ENCODE measurements at places on chromosomes 2 and 18.

- no peak for DNase-seq
Observed at GRCh38 chr18:36745219-36745975, 83.4 kb downstream of the TPGS2 start.

GRCh38 chr2:80395251-80395650 lies 90.7 kb upstream of the LRRTM1 start:
- DNase-seq = no peak

DNA sequence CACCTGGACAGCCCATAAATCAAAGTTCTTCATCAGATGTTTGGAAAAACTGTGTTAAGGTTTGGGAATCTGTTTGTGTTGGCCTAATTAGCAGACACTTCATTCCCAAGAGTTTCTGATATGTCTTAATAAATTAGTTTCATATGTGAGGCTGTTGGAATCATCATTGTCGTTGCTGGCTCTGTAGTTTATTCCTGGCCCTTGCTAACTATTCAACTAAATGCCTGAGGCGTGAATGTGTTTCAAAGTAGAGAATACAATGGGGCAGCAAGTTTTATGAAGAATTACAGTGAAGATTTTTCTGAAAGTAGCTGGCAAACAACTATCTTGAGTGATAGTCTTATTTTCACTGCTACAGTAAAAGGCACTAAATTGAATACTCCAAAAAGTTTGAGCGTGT lies 141.1 kb downstream of the PARD3B start:
- DNase-seq = no peak

- no peak for DNase-seq
Observed at GRCh38 chr2:231093933-231094332, 30.9 kb downstream of the HTR2B start.

DNA sequence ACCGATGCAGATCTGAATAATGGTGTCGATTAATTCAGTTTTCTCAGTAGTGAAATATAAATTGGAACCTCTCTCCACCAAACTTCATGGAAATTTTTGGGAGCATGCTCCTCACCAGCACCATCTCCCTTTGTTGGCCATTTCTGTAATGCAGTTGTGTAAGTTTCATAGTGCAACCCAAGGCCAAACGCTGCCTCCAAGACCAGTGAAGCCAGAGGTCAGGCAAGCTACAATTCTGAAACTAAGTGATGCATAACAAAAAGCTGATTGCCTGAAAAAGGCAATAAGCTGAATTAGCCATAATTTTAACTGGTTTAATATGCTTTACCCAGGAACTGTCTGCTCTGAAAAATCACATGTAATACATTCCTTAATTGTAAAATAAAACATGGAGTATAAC lies 138.3 kb upstream of the TACR1 start:
- no peak for DNase-seq

DNA sequence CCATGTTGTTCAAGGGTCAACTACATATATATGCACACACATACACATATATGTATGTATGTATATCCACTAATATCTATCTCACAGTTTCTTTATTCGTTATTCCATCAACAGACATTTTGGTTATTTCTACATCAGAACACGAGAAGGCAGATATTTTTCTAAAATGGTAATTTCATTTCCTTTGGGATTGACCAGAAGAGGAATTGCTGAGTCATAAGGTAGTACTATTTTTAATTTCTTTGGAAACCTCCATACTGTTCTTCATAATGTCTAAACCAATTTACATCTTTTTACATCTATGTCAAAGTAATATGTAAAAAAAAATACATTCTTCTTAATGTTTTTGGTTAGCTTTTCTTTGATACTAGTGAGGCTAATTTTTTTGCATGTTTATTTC lies 630.7 kb upstream of the GCFC2 start:
- no peak for DNase-seq

- DNase-seq = no peak
Observed at GRCh38 chr2:216474925-216475670, 23.5 kb upstream of the RPL37A start.

- DNase-seq = no peak
Observed at GRCh38 chr18:48942554-48943261, 8.1 kb downstream of the SMAD7 start.

- DNase-seq = no peak
Observed at GRCh38 chr2:9970200-9971044, 18.9 kb downstream of the GRHL1 start.

DNA sequence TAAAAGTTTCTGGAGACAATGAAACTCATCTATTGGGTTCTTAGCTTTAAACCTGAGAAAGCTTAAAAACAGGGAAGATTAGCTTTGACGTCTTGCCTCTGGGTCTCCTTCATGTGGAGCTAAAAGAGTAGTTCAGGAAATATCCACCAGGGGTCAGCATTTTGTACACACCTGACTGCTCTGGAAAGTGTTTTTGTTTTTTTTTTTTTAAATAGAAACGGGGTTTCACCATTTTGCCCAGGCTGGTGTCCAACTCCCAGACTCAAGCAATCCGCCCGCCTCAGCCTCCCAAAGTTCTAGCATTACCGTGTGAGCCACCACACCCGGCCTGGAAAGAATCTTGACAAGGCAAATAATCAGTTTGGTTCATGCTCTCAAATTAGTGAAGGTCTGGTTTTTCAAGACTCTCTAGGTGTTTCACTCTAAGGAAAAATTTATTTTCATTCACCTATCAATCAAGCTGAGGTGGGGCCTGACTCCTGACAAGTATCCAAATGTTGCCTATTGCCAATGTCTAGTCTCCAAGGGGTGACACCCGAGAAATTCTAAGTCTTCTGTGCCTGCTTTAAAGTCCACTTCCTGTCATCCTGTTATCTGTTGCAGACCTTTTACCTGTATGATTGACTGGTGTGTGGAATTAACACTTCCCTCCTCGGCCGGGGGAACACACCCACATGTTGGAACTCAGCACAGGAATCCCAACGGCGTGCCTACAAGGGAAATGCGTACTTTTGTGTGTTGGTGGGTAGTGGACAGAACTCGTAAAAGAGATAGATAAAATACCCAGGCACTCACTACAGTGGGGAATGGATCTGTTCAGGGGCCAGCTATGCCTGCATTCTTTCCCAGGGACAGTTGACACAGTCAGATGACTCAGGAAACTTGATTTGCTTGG lies 11.3 kb downstream of the IL1RN start:
- DNase-seq = peak; percentile 42

- no peak for DNase-seq
Observed at GRCh38 chr2:197556456-197556855, 40.6 kb downstream of the MOB4 start.

GRCh38 chr18:63290821-63291200 lies 28.8 kb downstream of the BCL2 start:
- DNase-seq = no peak

GRCh38 chr2:46589356-46589755 lies 110.0 kb downstream of the TMEM247 start:
- no peak for DNase-seq

DNA sequence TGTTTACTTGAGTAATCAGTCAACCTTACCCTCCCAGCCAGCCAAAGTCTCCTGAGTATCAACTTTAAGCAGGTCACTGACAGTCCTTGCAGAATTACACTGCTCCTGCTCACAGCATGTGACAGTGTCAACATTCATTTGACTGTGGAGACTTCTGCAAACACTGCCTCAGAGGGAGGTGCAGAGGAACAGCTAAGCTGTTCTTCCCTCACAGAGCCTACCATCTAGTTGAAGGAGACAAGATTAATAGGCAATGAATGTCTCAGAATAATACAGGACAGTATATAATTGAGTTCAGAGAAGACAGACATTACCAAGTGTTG lies 11.9 kb downstream of the SLC14A2 start:
- DNase-seq = no peak

GRCh38 chr2:202113571-202114142 lies 40.6 kb downstream of the KIAA2012 start:
- no peak for DNase-seq

GRCh38 chr2:75994759-75995158 lies 284.0 kb upstream of the GCFC2 start:
- DNase-seq = no peak

GRCh38 chr18:46466234-46467160 lies 190.5 kb downstream of the LOXHD1 start:
- DNase-seq = no peak

DNA sequence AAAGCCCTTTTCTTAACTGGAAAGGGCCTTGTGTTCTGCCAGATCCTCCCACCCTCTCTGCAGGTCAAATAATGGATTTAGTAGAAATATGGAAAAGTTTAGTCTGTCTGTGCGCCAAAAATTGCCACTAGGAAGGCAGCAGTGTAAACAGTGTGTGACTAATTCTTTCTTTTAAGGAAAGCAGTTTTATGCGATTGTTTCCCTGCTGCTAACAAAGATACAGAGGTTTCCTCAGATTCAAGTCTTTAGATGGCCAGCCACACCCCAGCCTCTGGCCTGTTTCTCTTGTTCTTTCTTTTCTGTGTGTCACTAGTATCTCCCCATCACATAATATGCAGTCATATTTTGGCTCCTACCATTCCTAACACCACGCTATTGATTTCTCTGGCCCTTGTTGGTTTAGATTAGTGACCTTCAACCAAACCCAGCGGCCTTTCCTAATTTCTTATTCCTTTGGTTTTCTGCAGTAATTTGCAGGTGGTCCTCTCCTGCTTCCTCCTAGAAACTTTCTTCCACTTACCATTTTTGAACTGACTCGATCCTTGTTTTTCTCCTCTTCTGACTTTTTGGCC lies 157.4 kb downstream of the LTBP1 start:
- DNase-seq = no peak

- no peak for DNase-seq
Observed at GRCh38 chr2:177172034-177172880, 40.3 kb upstream of the HNRNPA3 start.

- no peak for DNase-seq
Observed at GRCh38 chr2:184769023-184769422, 170.7 kb downstream of the ZNF804A start.

- DNase-seq = no peak
Observed at GRCh38 chr2:127150996-127151395, 44.0 kb upstream of the BIN1 start.

DNA sequence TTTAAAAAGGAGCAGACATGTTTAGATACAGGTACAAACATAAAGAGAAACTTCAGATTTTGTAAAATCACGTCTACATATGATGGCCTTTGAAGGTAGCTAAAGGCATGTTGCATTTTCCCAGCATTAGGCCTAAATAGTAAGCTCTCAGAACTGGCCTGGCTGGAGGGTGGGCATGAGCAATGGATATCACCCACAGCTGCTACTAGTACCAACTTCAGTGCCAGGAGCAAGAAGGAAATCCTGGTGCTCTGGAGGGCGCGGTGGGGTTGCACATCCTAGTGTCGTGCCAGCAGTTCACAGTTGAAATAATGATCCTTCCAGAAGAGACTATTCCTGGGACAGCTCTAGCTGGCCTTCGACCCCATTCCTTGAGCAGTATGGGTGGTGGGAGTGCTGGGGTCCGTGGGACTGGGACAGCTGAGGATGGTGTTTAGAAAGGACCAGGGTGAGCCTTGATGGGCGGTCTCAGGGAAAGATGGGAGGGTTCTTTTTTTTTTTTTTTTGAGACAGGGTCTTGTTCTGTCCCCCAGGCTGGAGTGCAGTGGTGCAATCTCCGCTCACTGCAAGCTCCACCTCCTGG lies 4.9 kb downstream of the DES start:
- no peak for DNase-seq

- DNase-seq = no peak
Observed at GRCh38 chr2:121866789-121867188, 111.3 kb downstream of the TSN start.

GRCh38 chr2:223760838-223761502 lies 76.4 kb downstream of the AP1S3 start:
- no peak for DNase-seq

DNA sequence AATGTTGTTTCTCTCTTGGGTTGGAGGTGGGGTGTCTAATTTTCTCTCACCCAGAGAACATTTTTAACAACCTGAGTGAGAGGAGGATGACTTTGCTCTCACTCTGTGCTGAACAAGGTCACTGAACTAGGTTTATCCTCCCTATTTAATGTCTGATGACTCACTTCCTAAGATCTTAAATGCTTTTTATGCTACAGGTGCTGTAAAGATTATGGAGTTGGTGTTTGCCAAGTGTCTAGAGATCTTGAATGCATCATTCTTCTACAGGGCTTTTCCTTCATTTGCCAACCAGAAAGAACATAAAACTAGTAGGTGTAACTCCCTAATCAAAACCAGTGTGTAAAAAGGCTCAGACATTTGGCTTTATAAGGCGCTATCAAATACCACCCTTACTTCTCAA lies 350.5 kb upstream of the ETAA1 start:
- no peak for DNase-seq

DNA sequence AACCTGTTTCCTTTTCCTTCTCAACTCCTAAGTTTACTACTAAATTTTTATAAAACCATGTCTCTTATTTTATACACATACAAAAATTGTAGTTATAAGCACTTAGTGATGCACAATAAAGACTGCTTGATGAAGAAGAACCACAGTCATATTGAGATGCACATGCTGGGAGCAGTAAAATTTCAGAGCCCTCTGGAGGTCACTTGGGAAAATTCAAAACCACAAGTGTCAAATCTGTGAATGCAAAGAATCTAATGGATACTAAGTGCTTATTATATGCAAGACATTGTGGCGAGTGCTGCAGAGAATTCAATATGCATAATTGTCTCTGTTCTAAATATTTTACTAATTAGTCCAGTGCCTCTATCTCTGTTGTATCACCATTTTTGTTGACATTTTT lies 180.5 kb downstream of the VWC2L start:
- no peak for DNase-seq

GRCh38 chr18:11511434-11512095 lies 97.8 kb upstream of the SLC35G4 start:
- DNase-seq = no peak

DNA sequence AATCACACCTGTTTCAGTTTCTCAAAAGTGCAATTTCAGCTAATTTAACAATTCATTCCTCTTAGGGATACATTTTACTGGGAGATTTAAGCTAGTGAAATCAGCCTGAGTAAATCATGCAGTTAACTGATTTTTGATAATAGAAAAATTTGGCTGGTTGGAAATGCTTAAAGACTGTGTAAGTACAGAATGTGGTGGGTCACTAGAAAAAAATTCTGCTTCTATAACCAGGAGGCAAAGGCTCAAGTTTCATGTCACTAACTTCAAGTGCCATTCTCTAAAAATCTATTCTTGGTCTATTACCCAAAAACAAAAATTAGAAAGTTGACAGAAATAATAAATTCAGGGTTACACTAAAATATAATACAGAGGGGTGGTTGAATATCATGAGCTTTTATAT lies 271.3 kb downstream of the CCDC178 start:
- no peak for DNase-seq

- no peak for DNase-seq
Observed at GRCh38 chr2:120868366-120868765, 132.7 kb downstream of the GLI2 start.

DNA sequence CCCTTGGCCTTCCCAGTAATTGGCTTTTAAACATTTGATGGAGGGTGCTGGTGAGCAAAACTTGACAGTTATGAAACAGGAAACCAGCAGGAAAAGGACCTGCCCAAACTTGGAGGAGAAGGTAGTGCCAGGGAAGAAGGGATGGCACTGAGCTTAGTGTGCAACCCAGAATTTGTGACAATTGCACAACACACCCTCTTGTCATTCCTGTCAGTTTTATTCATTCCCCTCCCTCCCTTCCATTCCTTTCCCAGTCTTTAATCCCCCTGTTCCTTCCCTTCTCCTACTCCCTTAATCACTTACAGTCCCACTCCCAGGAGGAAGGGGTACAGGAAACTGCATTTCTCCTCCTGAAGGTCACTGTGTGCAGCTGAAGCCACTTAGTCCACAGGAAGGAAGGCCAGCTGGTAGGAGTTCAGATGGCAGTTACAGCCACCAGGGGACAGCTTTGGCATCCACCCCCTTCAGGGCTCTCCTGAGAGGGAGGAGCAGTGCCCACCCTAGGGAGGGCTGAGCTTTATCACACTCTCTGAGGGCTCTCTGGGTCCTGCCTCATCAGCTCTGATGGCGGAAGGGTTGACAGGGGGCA lies 24.0 kb upstream of the SIGLEC15 start:
- DNase-seq = no peak

- DNase-seq = no peak
Observed at GRCh38 chr18:35415511-35416073, 38.5 kb upstream of the ZNF396 start.
